Mammary epithelial cell (primary cell): ENCODE measurements at places on chromosomes 7 and 10.

DNA sequence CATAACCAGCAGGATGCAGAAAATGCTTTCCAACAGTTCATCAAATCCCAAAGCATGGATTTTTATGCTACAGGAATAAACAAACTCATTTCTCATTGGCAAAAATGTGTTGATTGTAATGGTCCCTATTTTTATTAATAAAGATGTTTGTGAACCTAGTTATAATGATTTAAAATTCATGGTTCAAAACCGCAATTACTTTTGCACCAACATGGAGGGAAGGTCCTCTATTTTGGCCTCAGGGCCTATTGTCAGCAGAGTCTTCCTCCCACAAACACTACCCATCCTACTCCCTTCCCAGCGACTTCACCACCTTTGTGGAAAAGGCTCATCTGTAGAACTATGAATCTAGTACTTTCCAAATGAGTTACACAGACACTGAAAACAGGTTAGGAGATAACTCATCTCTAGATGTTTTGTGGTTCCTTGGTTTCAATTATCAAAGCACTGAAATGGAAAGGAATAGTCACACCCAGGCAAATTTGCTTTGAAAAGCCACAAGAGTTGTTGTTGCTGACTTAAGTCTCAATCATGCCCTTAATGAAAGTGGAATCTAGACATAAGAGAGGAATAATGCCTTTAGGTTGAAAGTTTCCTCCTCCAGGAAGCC lies 59.4 kb upstream of the FRMD4A start:
- DNase-seq: peak; percentile 26

DNA sequence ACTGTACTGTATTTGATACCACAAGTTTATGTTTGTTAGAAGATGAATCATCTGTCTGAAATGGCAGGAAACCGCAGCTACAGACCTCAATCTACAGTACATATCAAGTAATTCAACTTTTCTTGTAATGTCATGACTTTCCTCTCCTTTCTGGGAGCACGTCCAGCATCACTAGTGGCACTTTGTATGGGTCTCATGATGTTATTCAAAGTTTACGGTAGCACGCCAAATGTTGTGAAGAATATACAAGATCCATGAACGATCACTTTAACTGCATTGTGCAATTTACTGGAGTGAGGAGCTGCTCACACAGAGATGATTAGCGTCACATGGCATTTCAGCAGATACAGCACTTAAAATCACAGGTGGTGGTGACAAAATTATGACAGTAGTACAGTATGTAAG lies 257.8 kb upstream of the GNAI1 start:
- peak; percentile 78 for DNase-seq

DNA sequence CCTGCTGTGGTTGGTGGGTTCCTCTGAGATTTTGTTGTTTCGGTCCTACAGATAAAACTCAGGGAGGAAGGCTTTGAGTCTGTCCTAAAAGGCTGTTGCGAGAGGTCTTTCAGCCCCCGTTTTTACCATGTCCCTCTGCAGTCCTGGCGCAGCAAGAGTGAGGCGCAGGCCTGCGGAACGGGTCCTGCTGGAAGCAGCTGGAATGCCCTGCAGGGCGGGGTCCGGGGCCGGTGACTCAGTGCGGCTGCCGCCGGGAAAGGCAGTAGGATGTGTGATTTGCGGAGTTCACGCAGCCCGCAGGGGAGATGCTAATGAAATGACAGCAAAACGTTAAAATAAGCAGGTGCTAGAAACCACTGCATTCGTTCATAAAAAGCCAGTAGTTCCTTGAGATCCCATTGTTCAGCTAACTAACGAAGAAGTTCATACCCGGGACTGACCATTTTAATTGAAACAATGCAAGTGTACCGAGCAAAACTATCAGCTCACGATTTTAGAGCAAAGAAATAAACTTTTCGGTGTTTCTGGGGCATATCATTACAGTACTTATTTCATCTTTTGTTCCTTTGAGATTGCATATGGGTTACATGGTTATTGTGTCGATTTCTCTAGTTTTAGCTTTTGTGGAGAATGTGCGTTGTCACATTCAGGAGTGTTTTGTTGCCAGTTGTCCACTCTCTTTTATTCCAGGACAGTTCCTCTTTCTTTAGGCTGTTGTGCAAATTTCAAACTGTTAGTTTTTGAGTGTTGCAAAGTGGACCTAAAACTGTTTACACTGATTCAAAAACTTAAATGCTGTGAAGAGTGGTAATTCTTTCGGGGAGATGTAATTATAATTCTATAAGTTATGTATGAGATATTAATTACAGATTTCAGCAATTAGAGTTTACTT lies 783 bp downstream of the ANLN start:
- DNase-seq: peak; percentile 87

DNA sequence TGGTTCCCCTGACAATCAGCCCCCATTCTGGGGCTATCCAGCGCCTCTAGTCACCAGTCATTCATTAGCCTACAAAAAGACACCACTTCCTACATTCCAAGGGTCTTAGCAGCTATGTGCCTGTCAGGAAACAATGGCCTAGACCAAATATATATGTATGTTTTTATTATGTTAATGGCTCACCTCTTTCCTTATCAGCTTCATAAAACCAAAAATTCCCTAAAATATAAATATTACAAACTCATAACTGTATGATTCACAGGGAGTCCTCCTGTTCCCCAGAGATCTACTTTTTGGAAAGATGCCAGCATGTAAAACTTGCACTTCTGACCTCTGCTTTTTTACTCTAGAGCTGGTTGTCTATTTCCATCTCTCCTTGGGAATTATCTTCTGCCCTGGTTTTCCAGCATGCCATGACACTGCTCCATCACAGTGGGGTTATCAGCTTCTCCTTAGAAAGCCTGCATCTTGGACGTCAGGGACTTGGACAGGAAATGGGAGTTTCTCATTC lies 79.2 kb downstream of the ABCA13 start:
- peak; percentile 73 for DNase-seq

GRCh38 chr7:50660040-50660829 lies 95.0 kb upstream of the DDC start:
- no peak for DNase-seq

GRCh38 chr10:50469778-50470193 lies 154.0 kb downstream of the SGMS1 start:
- DNase-seq: no peak

GRCh38 chr7:107463139-107464078 lies 6.4 kb upstream of the GPR22 start:
- DNase-seq: peak; percentile 60

- DNase-seq: no peak
Observed at GRCh38 chr10:92967641-92968040, 93.0 kb upstream of the CYP26C1 start.

- no peak for DNase-seq
Observed at GRCh38 chr10:12609435-12609834, 260.1 kb downstream of the CAMK1D start.

DNA sequence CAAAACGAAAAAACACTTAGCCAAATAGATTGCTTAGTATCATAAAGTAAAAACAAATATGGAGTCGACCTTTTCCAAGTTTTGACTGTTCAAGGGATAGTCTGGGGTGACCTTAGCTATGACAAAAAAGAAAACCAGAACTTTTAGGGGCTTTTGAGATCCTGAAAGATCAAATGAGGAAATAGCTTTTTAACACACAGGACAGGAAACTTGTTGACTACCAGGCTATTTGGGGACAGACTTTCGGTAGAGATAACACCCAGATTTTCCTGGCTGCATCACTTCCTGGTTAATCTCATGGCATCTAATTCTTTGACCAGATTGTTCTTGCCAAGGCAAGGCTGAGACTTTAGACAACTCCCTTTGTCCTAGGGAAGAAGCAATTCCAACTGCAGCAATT lies 34.5 kb upstream of the EGR2 start:
- DNase-seq: no peak

DNA sequence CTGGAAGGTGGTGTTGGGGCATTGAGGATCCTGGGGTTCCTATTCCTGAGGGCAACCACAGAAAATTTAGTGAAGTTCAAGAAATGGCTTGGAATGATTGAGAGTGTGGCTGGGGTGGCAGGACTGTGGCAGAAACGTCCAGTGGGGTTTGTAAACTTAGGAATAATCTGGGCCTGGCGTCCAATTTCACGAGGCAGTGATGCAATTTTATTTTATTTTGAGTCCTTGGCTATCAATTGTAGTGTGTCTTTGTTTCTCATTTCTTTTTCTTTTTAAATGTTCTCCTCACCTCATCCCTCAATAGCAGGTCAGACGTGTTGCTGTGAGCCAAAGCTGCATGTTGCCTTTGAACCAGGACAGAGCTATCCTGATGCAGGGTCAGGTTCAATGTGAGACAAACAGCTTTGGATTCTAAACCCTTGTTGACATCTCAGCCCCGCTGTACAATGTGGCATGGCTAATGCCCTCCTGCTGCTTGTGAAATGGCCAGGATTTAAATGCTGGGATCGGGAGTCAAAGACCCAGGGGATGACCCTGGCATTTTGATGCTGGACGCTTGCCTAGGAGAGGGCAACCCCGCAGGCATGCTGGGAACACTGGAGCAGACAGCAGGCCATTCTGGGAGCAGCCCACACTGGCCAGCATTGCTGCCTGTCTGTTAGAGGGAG lies 64.8 kb downstream of the RBM20 start:
- no peak for DNase-seq

- no peak for DNase-seq
Observed at GRCh38 chr7:50730446-50731400, 52.0 kb downstream of the GRB10 start.

DNA sequence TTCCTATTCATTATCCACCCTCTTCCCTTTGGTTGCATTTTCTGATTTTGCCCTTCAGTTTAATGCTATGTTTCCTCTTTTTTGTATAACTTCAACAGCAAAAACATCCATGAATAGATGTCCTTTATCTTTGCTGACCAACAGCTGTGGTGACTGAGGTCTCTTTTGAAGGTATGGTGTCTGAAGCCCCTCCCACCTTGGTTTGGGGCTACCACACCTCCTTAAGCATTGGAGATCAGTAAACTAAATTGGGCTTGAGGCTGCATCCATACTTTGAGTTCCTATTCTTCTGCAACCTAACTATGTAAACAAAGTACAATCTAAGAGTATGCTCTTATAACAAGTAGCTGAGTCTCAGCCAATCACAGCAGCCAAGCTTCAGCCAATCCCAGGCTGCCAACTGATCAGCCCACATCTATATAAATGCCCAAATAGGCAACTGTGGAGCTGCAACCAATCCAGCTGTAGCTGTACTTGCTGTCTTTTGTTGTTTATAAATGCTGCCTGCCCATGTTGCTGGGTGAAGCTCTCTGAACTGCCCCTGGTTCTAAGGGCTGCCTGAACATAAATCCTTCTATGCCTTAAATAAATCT lies 69.4 kb upstream of the PDLIM1 start:
- DNase-seq: peak; percentile 39

DNA sequence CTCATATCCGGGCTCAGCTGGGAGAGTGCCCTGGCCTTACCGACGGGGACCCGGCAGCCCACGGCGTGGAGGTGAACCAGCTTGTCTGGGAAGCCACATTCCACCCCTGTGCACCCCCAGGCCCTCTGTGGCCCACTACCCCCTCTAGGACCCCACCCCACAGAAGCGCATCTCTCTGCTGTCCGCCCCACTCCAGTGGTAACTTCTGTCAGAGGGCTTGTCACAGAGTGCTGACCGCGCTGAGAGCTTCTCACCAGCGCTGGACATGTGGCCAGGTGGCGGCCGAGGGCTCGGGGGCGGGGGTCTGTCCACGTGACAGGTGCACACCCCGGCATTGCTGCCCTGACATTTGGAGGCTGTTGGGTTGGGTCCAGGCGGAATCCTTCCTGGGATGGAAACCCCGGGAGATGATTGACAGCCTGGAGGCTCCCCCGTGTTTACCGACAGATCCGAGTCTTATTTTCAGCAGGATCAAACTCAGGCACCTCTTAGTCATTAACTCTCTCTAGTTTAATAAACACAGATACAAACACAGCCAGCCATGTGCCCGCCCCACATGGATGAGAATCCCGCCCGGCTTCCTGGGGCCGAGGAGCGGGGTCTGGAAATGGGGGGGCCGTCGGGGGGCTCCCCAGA lies 5.1 kb downstream of the ELFN1 start:
- no peak for DNase-seq

DNA sequence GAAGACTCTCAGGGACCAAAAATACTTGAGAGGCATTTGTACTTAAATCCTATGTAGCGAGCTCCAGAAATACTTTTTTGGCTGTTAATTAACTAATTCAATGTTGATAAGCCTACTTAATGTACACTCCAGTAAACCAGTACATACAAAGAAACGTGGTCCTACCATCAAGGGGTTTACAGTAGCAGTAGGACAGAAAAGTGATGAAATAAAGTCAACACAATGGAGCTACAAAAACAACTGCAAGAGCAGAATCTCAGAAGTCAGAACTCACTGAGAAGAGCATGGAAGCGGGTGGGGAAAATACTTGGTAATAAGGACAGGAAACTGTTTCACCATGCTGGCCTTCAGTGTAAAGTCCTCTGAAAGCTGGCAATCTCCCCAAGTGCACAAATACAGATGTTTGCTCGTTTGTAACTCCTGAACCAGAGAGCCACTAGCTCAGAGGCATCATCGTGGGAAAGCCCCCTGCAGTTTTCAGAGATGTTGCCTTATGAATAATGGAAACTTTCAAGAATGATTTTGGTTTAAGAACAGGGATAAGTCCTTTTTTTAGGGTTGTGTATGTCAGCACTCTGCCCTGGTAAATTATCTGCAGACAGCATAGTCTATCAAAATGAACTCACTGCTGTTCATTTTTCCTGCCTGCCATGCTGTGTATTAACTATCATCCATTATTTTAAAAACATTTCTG lies 233.2 kb downstream of the SORCS1 start:
- DNase-seq: no peak

GRCh38 chr10:109933984-109934565 lies 10.8 kb upstream of the XPNPEP1 start:
- DNase-seq: no peak

- DNase-seq: no peak
Observed at GRCh38 chr10:109899356-109900331, 23.7 kb downstream of the XPNPEP1 start.

DNA sequence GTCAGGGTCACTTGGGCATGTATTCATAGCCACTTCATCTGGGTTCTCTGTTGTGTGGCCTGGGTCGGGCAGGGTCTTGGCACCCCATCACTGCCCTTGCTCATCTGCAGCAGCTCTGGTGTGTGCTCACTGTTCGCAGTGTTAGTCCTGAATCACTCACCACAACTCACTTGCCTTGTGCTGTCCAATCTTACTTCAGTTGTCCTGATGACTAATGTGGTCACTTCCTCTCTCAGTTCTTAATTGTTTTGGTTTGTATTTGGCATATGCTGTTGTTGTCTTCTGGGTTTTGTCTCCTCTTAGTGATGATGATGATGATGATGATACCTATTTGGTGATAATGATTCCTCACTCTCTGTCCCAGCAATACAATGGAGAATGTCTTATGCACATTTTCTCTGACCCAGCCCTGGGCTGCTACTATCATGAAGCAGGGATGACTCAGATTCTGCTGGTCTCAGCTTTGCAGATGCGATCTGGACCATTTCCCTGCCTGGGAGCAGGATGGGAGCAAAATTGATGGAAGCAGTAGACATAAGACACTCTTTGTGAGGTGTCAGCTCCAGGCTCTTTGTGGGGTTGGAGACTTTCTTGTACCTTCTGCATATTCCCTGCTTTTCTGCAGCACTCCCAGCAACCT lies 17.0 kb downstream of the ADRA2A start:
- DNase-seq: peak; percentile 63

GRCh38 chr10:48856855-48857254 lies 82.8 kb downstream of the LRRC18 start:
- DNase-seq: no peak
